ENCODE measurements at places on chromosomes 16 and 17.

DNA sequence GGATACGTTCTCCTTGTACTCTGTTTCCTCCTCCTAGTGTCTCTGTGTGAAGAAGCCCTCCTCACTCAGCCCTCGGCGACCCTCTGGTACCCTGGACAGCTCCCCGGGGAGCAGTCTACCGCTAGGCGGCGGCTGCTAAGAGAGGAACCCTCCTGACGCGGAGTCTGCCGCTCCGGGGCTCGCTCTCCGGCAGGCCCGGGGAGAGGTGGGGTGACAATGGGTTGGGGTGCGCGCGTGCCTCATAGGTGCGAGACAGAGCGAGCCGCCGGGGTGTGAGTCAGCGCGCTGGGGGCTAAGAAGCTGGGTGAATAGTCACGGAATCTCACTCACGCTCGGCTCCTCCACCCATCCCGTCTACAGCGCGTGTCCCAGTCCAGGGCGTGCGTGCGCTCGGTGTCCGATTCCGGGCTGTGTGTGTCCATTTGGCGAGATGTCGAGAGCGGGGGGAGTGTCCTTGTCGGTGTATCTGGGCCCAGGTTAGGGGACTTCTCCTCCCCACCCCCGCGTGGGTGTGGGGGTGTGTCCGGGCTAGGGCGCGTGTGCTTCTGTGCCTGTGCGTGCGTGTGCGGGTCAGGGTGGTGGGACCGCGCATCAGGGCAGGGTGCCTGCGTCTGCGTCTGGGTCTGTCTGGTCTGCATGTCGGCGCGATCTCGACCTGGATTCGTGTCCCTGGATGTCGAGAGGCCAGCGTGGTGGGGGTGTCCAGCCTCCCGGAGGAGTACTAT is 577 bp upstream of the HS3ST2 start:
- DNase-seq = no peak

DNA sequence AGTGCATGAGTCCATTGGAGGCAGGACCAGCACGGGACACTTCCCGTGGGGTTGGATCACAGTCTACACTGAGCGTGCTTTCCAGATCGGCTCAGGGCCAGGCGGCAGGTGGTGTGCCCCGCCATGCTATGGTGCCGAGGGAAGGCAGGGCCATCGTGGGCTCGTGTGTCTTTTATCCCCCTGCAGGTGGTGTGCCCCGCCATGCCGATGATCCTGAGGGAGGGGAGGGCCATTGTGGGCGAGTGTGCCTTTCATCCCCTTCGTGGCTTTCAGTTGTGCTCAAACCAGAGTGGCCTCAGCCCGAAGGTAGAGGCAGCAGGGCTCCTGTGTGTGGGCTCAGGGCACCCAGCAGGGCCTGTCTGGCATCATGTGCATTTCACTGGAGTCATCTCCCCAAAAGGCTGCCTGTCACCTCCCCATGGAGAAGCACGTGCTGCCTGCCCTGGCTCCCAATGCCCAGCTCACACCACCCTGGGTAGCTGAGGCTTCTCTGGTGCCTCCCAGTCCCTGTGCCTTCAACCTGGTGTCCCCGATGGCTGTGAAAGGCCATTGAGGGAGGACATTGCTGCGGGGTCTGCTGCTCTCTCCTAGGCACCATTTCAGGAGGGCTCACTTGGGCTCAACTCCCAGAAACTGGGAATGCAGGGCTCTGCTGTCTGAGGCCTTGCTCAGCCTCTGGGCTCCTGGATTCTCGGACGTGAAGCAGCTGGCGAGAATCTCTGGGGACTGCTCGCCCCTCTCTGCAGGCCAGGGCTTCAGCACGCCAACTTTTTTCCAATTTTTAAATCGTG is 207.6 kb downstream of the NPIPB11 start:
- DNase-seq = no peak

- DNase-seq = no peak
These were observed 30.1 kb downstream of the CRLF3 start for GRCh38 chr17:30794372-30794771.

- no peak for DNase-seq
These were observed 33.0 kb downstream of the GINS3 start for GRCh38 chr16:58425245-58425644.

GRCh38 chr17:48497103-48497502 is 33.7 kb downstream of the HOXB1 start:
- peak; percentile 45 for DNase-seq

DNA sequence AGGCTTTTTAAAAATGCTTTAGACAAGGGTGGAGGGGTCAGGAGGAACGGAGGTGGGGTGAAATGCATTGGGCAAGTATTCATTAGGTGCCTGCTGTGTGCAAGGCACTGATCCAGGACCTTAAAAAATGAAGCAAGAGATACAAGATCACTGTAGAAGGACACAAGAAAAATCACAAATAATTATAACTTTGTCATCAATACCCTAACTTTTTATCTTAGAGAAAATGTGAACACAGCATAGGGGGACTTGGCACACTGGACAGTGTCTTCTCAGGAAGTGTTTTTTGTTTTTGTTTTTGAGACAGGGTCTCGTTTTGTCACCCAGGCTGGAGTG is 7.0 kb downstream of the EPOP start:
- no peak for DNase-seq

- peak; percentile 8 for DNase-seq
These were observed 150.3 kb downstream of the IRX3 start for GRCh38 chr16:54136276-54136625.

GRCh38 chr17:80938556-80938955 is 53.1 kb upstream of the CHMP6 start:
- DNase-seq = no peak

All from RCC 7860 (cell line).